ENCODE measurements at places on chromosomes 16 and 17.

DNA sequence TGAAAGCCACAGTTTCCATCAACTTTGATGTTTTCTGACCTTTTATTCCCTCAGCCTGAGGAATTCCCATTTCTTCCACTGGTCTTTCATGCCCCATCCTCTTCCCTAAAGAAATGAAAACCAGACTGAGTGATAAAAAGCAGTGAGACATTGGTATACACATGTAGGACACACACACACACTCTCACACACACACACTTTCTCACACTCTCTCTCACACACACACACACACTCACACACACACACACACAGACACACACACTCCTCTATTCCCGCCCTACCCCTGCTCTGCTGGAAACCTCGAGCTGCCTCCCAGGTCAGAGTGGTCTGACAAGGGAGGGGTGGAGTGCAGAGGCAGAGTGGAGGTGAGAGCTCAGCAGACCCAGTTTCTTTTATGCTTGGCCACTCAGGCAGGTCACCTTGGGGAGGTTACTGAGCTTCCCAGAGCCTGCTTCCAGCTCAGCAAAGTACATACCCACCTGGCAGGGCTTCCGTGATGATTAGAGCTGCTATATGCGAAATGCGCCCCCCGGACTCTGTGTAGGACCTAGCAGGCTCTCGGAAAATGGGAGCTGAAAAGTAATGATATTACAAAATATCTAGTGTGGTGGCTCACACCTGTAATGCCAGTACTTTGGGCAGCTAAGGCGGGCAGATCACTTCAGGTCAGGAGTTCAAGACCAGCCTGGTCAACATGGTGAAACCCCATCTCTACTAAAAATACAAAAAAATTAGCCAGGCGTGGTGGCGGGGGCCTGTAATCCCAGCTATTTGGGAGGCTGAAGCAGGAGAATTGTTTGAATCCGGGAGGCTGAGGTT, 30.7 kb downstream of the CCR7 start:
- DNase-seq = no peak

GRCh38 chr16:48025359-48025758, 130.4 kb downstream of the ABCC12 start:
- DNase-seq = no peak

DNA sequence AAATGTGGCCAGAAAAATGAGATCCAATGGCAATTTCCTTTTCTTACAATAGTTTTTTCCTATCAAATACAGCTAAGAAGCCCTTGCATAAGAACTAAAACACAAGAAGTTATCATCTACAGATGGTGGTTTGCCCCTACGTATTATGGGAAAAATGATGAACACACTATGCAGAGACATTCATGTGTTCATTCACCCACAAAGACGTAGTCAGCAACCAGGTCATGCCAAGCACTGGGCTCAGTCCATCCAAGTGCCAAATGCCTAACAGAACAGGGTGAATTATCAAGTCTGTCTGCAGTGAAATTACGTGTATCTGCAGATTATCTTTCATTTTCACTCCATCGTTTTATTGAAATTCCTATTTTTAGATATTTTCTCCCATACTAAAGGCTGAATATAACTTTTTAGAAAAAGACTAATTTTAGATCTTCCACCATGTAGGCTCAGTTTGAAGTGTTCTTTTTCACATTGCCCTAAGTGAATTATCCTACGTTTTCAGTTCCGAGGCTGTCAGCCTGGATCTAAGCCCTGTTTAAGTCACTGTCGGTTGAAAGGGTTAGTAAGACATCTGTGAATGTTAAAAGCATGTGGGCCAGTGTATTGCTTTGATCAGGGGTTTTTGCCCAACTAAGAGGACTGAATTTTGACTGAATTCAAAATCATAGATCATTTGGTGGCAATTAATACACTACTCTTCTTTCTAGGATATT, 78.1 kb upstream of the DHX40 start:
- DNase-seq = no peak

DNA sequence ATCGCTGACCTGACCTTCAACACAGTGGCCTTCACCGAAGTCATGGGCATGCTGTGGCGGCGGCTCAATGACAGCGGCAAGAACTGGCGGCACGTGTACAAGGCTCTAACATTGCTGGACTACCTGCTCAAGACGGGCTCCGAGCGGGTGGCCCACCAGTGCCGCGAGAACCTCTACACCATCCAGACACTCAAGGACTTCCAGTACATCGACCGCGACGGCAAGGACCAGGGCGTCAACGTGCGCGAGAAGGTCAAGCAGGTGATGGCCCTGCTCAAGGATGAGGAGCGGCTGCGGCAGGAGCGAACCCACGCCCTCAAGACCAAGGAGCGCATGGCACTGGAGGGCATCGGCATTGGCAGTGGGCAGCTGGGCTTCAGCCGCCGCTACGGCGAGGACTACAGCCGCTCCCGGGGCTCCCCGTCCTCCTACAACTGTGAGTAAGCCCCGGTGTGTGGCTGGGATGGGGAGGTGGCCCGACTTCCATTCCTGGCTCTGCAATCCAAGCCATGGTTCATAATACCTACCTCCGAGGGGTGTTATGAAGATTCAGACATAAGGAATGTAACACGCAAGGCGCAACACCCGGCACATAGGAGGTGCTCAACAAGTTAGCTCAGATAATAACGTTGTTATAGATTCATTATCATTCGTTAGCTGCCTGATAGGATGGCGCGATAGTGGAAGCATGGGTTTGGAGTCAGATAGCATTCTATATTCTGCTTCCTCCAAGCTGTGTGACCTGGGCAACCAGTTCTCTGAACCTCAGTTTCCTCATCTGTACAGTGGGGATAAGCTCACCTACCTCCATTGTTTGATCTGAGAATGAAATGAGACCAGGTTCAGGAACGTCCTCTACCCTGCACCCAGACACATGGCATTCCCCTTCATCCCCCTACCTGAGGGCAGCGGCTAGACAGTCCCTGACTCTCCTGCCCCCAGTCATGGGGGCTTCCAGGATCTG, 4.4 kb downstream of the EPN3 start:
- DNase-seq = no peak

GRCh38 chr16:35793601-35794000, 2334.2 kb downstream of the TP53TG3F start:
- DNase-seq = no peak

Data from activated CD8-positive, alpha-beta memory T cell treated with anti-CD3 and anti-CD28 coated beads for 1 hour (primary cell).